ENCODE measurements at places on chromosomes 2 and 18.

DNA sequence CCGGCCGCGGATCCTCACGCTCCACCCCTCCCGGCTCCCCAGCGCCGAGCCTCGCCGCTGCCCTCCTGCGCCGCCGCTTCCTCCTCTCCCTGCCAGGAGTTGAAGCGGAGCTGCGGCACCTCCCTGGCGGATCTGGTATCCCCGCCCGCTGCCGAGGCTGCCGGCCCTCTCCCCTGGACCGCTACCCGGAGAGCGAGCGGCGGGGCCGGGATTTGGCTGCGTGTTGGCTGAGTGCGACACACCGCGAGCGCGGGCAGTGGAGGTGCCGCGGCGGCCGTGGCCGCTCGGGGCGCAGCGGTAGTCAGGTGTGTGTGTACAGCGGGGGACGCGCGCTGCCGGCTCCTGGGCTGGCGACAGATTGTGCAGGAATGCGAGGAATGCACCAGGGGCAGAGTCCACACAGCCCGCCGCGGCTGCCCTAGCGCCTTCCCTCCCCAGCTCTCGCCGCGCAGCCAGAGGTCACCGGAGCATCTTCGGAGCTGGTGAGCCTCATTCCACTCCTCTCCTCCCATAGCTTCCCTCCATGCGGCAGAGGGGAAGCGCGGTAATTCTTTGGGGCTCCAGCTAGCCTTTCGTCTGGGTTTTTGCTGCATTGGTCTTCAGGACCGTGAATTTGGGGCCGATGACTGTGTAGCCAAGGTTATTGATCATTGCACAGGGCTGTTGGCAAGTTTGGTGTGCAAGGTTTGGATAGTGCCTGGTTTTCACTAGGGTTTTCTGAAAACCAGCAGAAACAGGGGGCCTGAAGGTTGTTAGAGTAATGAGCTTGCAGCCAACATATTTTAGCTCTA lies 1.3 kb downstream of the PKP4 start:
- DNase-seq = peak; percentile 14

DNA sequence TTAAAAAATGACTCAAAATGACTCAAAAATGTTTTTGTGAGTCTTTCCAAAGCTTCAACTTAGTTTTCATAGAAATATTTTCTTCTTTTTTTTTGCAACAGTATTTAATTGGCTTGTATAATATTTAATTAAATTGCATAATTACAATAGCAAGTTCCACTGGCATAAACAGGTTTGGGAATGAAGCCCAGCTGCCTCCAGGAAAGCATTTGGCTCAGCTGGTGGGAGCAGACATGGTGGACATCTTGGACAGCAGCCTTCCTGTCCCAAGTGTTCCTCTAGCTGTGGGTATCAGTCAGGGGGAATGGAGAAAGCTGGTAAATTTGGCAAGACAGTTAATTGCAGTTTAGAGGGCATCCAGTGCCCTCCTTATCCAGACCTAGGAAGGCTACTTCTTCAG lies 213.4 kb downstream of the ZBTB7C start:
- no peak for DNase-seq

DNA sequence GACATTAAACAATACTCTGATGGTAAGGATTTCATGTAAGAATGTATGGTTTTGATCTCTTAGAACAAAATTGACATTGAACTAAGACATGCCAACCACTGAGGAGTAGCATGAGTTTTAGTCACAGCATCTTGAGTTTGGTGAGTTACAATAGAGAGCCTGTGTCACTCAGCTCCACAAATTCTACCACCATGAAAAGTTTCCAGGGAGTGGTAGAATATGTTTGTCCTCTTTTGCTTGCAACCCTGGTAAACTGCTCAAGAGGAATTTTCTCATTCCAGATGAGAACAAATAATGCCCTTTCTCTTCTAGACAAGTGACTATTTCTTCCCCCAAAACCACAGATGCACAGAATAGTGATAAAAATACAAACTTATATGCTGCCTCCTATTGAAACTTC lies 502.0 kb upstream of the VRK2 start:
- DNase-seq = no peak

DNA sequence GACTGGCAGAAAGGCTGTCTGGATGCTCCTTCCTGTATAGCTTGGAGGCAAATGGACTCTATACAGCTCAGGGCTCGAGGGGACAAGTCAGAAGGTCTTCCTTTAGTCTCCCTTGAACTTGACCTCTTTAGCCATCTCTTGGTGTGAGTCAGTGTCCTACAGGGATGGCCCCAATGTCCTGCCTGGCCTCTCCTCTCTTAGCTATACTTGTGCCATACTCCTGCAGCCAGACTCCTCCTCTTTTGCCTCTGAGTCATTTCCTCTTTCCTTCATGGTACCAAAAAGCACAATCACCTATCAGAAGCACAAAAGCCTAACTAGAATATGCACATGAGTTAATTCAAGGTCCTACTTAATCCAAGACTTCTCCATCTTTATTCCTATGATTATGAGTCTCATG lies 112.7 kb downstream of the XRCC5 start:
- DNase-seq = no peak

GRCh38 chr2:198628596-198628995 lies 824.2 kb downstream of the PLCL1 start:
- DNase-seq = no peak

GRCh38 chr2:122519366-122519765 lies 763.9 kb downstream of the TSN start:
- no peak for DNase-seq

DNA sequence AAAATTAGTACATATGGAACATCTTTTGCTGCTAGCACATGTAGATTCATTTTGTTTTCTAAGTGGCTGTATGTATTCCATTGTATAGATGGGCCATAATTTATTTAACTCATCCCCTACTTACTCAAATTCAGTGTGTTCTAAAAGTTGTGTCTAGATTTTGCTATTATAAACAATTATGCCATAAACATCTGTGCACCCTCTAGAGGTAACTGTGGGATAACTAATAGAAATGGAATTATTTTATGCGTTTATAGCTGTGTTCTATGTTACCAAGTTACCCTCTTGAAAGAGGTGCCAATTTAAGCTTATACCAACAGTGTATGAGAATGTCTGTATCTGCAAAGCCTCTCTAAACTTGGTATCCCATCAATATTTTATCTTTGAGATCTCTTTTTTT lies 100.4 kb downstream of the MMADHC start:
- DNase-seq = no peak

DNA sequence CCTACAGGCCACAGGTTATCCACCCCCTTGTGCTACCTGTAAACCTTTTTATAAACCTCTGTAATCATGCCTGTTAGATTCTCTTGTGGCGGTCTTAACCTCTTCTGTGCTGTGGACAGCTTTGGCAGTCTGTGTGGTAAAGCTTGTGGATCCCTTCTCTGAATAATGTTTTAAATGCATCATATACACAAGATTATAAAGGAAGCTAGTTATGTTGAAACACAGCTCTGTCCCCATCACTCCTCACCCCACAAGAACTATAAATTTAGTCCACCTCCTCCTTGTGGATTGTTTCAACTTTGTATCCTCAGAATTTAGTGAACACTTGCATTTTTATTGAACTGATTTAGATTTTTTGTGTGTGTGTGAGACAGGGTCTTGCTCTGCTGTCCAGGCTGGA lies 107.7 kb downstream of the ICA1L start:
- DNase-seq = no peak

GRCh38 chr2:182193291-182193690 lies 207.6 kb downstream of the PPP1R1C start:
- DNase-seq = no peak

- DNase-seq = no peak
Measured at GRCh38 chr2:112740527-112740926, 19.7 kb downstream of the NT5DC4 start.

- DNase-seq = no peak
Measured at GRCh38 chr2:156562124-156562523, 125.9 kb downstream of the GPD2 start.

DNA sequence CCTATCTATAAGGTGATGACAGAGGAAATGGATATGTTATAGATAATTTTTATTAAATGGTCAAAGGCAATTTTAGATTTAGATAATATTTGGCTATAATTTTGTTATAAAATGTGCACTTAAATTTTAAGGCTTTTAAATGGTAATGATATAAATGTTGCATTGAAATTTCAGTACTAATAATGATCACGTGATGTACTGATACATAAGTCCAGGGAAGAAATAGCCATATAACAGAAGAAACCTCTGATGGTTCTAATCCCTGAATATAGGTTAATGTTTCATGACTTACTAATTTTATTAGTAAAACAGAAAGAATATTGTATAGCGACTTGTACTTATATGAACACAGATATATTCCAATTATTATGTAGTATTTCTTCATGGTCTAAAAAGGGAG lies 211.9 kb downstream of the SOCS6 start:
- no peak for DNase-seq

DNA sequence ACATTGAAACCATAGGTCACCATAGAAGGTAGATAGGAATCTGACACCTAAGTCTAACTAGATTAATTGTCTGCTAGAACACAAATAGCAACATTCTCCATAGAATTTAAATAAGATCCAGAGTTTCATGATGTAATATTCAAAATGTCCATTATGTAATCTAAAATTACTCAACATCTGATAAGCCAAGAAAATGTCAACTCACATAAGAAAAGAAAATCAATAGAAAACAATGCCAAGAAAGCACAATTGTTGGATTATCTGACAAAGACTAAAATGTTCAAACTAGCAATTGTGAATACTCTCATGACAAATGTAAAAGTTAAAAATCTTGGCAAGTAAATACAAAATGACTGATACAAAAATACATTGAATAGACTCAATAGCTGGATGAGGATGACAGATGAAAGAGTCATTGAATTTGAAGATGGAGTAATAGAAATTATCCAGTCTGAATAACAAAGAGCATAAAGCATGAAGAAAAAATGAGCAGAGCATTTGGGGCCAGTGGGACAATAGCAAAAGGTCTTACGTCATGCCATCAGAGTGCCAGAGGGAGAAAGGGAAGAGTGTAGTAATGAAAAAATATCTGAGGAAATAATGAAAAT lies 358.6 kb downstream of the METTL4 start:
- no peak for DNase-seq

- DNase-seq = peak; percentile 46
Measured at GRCh38 chr2:112726487-112727190, 5.8 kb downstream of the NT5DC4 start.

GRCh38 chr2:241906826-241907570 lies 37.5 kb downstream of the RTP5 start:
- DNase-seq = no peak

DNA sequence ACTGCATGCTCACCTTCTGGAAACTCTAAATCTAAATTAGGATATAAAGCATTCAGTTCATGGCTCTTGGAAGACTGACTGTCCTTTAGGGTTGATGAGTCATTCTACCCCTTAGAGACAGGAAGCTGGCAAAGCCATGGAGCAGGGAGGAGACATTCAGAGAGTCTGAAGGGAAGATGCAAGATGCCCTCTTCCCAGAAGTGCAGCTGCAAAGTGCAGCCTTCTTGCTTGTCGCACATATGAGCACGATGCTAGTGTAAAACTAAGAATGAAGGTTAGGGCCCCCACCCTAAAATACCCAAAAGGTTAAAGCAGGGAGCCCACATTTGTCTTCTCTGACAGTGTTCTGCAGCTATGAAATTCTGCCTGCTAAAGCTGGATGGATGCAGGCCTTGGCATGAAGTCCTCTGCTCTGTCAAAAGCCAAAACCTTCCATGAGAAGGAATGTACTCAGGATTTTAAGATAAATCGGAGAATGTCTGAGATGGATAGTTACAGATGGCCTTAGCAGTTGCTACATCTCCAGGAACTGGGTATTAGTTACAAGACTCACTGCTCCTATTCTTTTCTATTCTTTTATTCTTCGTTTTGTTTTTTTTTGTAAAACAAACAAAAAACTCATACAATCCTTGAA lies 89.7 kb downstream of the POLE4 start:
- DNase-seq = no peak

DNA sequence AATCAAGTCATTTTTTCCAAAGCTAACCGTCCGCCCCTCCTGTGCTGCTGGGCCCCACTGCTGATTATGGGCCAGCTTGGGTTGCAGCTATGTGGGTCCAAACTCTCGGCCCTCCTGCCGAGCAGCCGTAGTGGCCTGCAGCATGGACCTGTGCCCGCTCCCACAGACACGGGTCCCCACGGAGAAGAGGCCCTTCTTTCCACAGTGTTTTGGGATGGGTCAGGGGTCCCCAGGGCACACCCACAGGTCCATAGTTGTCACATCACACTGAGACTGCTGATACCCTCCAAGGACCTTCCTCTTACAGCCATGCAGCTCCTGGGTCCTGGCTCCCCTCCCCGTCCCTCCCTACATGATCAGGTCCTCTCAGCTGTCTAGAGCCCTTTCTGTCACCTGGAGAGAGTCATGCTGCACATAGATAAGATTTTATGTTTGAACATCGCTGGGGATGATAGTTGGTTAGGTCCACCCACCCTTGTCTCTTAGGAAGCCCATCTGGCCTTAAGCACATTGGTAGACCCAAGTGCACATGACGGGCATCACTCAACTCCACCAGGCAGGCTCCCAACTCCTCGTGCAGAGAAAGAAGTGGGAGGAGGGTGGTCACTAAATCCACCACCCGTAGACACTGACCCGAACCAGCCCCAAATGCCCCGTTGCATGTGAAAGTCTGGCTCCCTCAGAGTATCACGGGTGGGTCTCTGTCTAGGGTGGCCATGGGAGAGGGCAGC lies 17.5 kb downstream of the GPR55 start:
- no peak for DNase-seq

- DNase-seq = no peak
Measured at GRCh38 chr18:28963481-28963880, 786.6 kb upstream of the CDH2 start.

DNA sequence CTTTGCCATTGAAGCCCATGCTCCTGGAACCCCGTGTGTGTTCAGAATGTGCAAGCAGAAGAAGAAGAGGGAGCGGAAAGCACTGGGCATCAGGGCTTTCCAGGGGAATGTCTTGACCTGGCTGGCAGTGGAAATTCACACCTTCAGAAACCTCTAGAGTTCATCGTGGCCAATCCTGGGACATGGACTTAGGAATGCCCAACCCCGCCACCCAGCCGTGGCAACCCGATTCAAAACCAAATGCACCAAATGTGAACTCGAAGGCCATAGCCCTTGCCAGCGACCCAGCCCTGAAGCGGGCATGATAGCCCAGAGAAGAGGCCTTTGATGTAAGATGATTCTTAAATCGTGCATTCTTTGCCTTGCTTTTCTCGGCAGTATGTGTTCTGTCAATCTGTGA lies 69.4 kb downstream of the ADI1 start:
- DNase-seq = no peak

DNA sequence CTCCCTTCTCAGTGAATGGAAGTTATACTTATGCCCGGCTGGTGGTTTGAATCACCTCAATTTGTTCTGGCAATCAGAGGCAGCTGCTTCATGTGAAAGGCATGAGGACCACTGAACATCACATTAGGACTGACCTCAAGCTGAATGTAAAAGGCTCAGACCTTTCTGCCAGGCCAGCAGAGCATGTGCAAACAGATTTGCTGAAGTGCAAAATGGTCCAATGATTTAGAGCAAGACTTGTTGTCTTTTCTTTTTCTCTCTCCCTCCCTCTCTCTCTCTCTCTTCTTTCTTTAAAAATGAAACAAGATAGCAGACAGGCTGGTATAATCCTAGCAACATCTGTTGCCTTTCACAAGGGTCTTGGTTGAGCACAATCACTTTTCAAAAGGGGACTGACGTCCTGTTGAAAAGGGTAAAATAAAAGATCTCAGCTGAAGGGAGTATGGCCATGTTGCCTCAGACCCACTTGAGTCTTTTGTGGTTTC lies 13.3 kb upstream of the CDH7 start:
- no peak for DNase-seq

GRCh38 chr2:151914989-151915628 lies 86.9 kb upstream of the ARL5A start:
- DNase-seq = no peak

- no peak for DNase-seq
Measured at GRCh38 chr2:121705390-121705789, 31.3 kb downstream of the NIFK start.
